ENCODE measurements at places on chromosomes 16 and 17. TPM values are rescaled to one million over a fixed set of nuclear protein-coding genes. Genes with fewer than 3 reads are reported as not detected.
A peak's percentile ranks its signal among the peaks of the same experiment; 100 is the strongest.

- peak; percentile 84 for DNase-seq
Measured at GRCh38 chr16:24516900-24517669, 22.3 kb upstream of the RBBP6 start.

DNA sequence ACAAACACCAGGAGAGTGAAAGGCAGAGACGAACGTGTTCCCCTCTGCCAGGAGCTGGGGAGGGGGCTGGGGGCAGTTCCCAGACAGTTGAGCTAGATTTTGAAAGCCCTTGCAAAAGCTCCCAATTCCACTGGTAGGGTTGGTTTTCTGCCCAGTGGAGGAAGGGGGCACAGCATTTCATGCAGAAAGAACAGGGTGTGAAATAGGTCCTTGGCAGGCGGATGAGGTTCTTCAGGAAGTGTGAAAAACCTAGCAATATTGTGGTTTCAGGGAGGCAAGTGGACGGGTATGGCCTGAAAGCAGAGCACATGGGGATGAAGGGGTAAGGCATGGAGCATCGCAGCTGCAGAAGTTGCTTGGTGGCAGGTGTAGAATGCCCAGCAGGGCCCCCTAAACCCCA, 248.3 kb downstream of the KATNIP start:
- DNase-seq, result no peak

Gene XAF1
- total RNA-seq, result not detected

Gene SLC7A6
- total RNA-seq, result 21.1 TPM

DNA sequence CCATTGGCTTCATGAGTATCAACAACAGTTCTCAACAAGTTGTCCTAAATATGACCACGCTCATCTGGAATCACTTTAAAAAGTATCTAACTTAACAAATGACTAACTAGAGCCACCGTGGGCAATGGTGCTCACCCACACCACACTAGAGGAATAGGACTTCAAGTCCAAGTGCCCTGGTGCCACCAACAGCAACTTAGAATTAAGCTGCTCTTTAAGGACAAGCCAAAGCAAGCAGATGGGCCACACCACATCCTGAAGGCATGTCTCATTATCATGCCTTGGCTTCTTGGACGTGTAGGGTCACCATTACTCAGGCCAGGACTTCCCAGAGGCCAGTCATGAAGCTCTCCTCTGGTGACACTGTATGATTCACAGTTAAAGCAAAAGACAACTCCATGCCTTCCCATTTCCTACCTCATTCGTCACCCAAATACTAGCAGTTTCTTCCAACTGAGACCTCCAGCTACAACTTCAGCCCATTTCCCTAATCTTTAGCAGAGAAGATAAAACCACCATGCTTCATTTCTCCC, 9.4 kb upstream of the SLC6A4 start:
- no peak for DNase-seq

- peak; percentile 71 for DNase-seq
Measured at GRCh38 chr17:8117367-8117979, 841 bp downstream of the ALOXE3 start.

Gene TMC8
- total RNA-seq, result 1.9 TPM

- no peak for DNase-seq
Measured at GRCh38 chr16:49816875-49817274, 39.0 kb downstream of the ZNF423 start.

Gene MCRIP1
- total RNA-seq, result 118 TPM

DNA sequence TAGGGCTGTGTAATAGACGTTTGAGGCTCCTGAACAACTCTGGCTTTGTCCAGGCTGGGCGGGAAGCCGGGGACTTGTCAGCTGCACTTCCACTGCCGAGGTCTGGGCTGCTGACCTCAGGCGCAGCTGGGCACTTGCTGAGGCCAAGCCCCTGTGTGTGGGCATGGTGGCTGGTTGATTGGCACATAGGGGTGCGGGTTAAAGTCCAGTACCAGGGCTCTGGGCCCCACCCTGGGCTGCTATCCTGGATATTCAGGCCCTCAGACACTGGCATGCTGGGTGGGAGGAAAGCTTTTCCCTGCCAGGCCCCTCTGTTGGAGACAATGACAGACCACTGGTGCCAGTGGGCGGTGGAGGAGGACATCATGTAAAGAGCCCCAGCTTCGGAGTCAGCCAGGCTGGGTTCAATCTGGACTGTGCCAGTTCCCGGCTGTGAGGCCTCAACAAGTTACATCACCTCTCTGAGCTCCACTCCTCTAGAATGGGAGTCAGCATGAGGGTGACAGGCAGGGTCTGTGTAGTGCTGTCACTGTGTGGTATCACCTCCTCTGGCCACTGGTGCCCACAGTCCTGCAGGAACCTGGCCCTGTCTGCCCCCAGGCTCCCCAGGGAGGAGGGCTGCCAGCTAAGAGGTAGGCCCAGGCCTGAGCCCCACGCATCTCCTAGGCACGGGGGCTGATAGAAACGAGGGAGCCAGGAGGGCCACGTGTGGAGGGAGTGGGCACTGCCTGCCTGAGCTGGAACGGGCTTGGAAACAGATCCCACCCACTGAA, 42.5 kb downstream of the PSME3IP1 start:
- no peak for DNase-seq

Gene ZFHX3
- 1.1 TPM for total RNA-seq

DNA sequence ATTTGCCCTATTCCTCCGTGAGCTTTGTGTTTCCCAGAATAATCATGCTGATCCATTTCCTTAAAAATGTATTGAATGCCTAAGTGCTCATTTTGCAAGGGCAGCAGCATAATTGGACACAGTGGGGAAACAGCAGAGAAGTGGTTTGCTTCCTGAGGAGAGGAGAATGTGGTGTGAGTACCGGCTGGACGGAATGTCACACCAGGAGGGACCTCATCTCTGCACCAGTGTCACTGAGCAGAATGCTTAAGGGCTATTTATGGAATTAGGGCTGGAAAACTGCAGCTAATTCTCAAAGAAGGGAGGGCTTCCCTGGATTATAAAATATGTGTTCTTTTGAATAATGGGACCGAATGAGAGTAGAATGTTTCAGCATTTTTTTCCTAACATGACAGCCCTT, 1100.6 kb upstream of the RBFOX1 start:
- no peak for DNase-seq

Gene KRT36
- total RNA-seq, result not detected

Gene CORO7
- 38.4 TPM for total RNA-seq

Gene COL1A1
- 112 TPM for total RNA-seq

Gene HSF5
- not detected for total RNA-seq

- DNase-seq, result peak; percentile 25
Measured at GRCh38 chr17:79982986-79983385, 52.7 kb downstream of the TBC1D16 start.

Gene ABHD15
- 2.5 TPM for total RNA-seq

Gene SOX9
- total RNA-seq, result 1.2 TPM

Gene MT1B
- total RNA-seq, result not detected

Gene CTRB2
- not detected for total RNA-seq

GRCh38 chr17:56718515-56718914, 115.2 kb downstream of the C17orf67 start:
- DNase-seq, result peak; percentile 56

Gene EIF5A
- total RNA-seq, result 978 TPM

Gene PPY
- 0.59 TPM for total RNA-seq

DNA sequence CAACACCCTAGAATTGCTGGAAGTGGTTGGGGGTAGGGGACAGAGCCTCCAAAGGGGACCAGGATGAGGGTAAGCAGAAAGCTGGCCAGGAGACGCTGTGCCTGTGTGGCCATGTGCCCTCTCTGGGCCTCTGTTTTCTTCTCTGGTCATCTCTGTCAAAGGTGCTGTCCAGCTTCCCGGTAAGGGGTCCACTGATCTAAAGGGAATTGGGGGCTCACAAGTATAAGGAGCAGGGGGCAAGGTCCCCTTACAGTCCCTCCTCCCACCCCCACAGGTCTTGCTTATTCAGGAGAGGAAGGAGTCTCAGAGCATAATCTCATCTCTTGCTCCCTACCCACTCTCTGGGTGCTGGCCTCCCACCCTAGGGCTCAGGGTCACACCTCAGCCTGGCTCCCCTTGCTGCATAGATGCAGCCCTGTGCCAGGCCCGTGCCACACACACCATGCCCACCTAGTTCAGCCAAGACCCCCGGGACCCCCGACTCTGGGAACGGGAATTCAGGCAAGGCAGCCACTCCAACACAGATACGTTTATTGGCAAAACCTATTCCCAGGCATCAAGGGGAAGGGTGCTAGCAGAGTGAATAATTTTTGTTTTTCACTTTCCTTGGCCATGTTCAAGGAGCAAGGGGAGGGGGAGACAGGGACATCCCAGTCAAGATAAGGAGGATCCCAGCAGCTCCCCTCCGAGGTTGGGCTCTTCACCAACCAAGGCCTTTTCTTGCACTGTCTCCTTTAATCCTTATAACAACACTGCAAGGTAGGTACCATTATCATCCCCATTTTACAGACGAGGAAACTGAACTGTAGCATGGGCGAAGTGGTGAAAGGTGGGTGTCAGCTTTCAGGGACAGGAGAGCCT, 19.8 kb downstream of the SLC4A1 start:
- DNase-seq, result no peak

- no peak for DNase-seq
Measured at GRCh38 chr17:82151106-82151957, 53.3 kb upstream of the FASN start.

- DNase-seq, result no peak
Measured at GRCh38 chr16:586645-587590, 2.9 kb upstream of the RAB40C start.

- DNase-seq, result no peak
Measured at GRCh38 chr17:9755083-9755482, 36.3 kb downstream of the DHRS7C start.

DNA sequence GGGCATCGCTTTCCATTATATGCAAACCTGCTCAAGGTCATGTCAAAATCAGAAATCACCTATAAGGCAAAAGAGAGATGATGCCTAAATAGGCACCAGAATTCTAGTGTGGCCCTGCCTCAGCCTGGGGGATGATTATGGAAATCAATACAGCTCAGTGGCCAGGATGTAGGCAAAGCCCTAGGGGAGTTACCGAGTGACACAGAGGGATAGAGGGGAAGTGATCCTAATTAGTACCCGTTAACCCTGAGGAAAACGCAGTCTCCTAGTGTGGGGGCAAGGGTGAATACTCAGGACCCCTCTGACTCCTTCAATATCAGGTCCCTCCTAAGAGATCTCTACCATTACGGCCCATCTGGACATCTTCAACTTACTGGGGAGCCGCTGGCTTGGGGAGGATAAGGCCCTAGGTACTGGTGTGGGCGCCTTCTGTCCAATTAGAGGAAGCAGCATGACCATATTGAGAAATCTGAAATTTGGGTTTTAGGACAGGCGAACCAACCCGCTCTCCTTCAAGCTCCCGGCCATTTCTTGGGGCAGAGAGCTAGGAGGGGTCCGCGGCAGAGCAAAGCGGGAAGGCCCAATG, 725 bp downstream of the NT5C3B start:
- DNase-seq, result no peak

- no peak for DNase-seq
Measured at GRCh38 chr17:13743906-13744305, 142.2 kb upstream of the HS3ST3A1 start.

DNA sequence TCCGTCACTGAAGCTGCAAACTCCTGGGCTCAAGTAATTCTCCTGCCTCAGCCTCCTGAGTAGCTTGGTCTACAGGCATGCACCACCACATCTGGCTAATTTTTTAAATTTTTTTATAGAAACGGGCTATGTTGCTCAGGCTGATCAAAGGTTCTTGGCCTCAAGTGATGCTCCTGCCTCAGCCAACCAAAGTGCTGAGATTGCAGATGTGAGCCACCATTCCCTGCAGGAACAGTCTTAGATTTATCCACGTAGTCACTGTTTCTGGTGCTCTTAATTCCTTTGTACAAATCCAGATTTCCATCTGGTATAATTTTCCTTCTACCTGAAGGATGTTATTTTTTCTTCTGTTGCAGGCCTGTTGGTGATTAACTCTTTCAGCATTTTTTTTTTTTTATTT, 13.0 kb downstream of the SLC26A11 start:
- DNase-seq, result no peak

Gene ASB16
- total RNA-seq, result 0.90 TPM

DNA sequence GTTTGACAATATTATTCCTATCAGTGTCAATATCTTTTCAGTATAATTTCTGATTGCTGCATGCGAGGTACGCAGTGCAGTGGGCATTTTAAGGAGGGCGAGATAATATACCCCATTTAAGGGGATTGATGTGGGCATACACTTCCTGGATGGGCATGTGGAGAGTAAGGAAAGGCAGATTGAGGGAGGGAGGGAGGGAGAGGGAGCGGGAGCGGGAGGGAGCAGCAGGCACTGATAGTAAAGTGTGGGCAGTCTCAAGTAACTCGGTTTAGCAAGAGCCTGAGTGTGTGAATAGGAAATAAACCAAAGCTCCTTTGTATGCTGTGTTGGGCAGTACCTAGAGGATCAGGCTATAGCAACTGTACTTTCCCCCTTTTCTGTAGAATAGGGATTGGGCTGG, 5.1 kb downstream of the BPTF start:
- peak; percentile 50 for DNase-seq

DNA sequence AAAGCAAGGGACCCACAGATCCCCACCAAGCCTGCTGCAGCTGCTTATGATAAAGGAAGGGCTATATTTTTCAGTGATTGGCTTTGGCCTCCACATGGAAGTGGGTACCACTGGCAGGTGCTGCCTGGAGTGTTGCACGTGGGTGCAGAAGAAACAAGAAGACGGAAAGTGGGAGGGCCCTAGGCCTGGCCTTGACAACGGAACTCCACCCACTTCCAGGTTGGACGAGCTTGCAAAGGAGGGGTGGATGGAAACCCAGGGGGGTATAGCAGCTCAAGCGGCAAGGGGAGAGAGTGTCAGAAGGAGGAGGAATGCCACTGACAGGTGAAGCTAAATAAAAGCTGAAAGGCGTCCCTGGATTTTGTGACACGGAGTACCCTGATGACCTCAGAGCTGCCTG, 20.3 kb downstream of the TRIM25 start:
- DNase-seq, result no peak

GRCh38 chr16:62652441-62653120, 616.3 kb upstream of the CDH8 start:
- no peak for DNase-seq

- DNase-seq, result peak; percentile 91
Measured at GRCh38 chr17:49815761-49816281, 27.3 kb downstream of the KAT7 start.

Gene GCGR
- total RNA-seq, result 0.26 TPM

Gene TMEM235
- 0.28 TPM for total RNA-seq

Gene CMTM1
- total RNA-seq, result 2.6 TPM

DNA sequence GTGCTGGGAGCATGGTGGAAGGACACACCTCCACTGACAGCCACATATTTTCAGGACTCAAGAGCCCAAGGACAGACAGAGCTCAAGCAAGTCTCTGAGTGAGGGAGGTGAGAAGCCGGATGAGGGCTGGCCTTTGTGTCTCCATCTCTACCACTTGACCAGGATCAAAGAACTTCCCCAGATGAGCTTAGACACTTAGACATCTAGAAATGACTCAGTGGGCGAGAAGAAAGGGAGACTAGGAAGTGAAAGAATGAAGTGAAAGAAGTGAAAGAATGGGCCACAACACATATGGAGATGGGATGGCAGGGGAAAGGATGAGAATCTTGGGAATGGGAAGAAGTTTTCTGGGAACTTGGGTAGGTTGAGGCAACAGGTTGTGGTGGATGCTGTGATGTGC, 274.9 kb upstream of the CCL2 start:
- no peak for DNase-seq

GRCh38 chr17:72494566-72494965, 373.7 kb downstream of the SOX9 start:
- no peak for DNase-seq

GRCh38 chr16:1290860-1291575, 18.4 kb upstream of the UBE2I start:
- DNase-seq, result no peak

Gene CCL8
- total RNA-seq, result not detected
